Inflammatory macrophage treated with lipopolysaccharide for 4 hours (primary cell): ENCODE measurements at places on chromosomes 16 and 17.

GRCh38 chr17:39606434-39607056, 1.2 kb downstream of the NEUROD2 start:
- no peak for DNase-seq

GRCh38 chr17:75548813-75549212, 23.3 kb downstream of the LLGL2 start:
- no peak for DNase-seq

- DNase-seq: no peak
Observed at GRCh38 chr16:72937916-72938794, 109.8 kb downstream of the ZFHX3 start.

DNA sequence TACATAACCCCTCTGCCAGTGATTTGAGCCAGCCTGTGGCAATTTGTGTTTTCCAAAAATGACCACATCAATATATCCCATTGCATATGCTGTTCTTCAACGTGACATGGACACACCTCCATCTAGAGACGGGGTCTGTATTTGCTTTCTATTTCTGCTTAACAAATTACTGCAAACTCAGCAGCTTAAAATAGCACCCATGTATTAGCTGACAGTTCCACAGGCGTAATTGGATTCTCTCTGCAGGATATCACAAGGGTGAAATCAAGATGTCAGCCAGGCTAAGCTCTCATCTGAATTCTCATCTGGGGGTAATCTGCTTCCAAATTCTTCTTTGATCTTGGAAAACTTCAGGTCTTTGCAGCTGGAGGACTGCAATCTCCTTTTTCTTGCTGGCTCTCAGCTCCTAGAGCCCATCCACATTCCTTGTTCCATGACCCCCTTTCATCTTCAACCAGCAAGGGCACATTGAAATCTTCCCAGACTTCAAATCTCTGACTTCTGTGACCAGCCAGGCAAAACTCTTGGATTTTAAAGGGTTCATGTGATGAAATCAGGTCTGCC, 8.2 kb downstream of the KRT9 start:
- no peak for DNase-seq

- no peak for DNase-seq
Observed at GRCh38 chr16:20610892-20611349, 34.8 kb upstream of the ACSM2B start.

DNA sequence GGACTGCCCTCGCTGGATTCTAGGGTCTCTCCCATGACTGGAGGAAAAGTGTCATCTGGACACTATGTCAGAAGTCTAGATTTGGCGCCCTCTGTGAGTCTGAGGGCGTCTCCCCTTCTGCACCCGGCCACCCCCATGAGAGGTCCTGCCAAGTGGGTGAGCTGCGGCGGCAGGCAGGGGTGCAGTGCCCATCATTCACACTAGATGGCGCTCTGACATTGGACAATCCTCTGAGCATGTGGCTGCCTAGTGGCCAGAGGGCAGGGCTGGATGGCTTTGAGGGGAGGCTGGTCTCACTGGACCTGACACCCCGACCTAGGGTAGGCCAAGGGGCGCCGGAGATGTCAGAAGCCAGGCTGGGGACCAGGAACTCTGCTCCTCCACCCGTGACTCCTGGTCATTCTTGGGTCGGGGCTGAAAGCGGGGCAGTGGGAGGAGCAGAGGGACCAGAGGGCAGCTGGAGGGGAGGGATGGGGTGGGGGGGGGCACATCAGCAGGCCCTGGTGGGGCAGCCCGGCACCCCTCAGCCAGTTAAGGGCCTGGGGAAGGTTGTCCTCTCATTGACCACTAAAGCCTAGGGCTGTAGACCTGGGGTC, 28.0 kb downstream of the MRM1 start:
- DNase-seq: peak; percentile 64

- DNase-seq: no peak
Observed at GRCh38 chr17:36597226-36597625, 4.2 kb upstream of the MRM1 start.

GRCh38 chr16:85759631-85760419, 8.9 kb upstream of the C16orf74 start:
- DNase-seq: no peak

GRCh38 chr17:73663614-73664013, 19.4 kb upstream of the SDK2 start:
- DNase-seq: no peak
